ENCODE measurements at places on chromosomes 7 and 10. TPM values are rescaled to one million over a fixed set of nuclear protein-coding genes. Genes with fewer than 3 reads are reported as not detected.

MYPN gene
- total RNA-seq: not detected

PROSER2 gene
- total RNA-seq: 4.8 TPM

INMT gene
- total RNA-seq: 0.79 TPM

CLRN3 gene
- total RNA-seq: not detected

NEUROG3 gene
- total RNA-seq: not detected

SPDYE8 gene
- total RNA-seq: not detected

CTNNA3 gene
- total RNA-seq: not detected

KAZALD1 gene
- 0.29 TPM for total RNA-seq

ZNF735 gene
- not detected for total RNA-seq

VTI1A gene
- 53.6 TPM for total RNA-seq

DNA sequence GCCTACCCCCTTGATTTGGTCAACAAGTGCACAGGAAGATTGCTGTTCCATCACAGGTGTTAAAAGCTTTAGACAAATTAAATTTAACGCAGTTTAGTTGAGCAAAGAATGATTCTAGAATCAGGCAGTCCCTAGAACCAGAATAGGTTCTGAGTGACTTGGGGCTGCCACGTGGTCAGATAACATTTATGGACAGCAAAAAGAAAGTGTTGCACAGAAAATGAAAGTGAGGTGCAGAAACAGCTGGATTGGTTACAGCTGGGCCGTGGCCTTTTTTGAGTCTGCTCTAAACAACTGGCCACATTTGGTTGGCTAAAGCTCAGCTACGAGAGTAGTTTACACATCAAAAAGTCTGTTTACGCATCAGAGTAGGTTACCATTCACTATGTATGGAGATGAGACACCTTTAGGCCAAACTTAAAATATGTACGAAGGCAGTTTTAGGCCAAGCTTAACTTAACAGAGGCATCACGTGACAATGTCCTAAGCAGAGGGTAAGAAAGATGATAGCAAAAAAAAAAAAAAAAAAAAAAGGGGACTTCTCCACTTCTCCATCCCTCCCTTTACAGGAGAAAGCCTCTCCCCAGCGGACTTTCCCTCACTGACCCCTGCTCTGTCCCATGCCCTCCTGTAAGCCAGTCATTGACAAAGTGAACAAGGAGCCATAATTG lies 133.2 kb upstream of the PRR15 start:
- H3K36me3 ChIP-seq: no peaks in the 10 kb centered on the region
- H3K27ac ChIP-seq: no peak overlapping the region
- H3K4me1 ChIP-seq: no peaks in the 10 kb centered on the region
- DNase-seq: no peak
- no peak overlapping the region for H3K4me3 ChIP-seq
- no peaks in the 10 kb centered on the region for H3K27me3 ChIP-seq

DNA sequence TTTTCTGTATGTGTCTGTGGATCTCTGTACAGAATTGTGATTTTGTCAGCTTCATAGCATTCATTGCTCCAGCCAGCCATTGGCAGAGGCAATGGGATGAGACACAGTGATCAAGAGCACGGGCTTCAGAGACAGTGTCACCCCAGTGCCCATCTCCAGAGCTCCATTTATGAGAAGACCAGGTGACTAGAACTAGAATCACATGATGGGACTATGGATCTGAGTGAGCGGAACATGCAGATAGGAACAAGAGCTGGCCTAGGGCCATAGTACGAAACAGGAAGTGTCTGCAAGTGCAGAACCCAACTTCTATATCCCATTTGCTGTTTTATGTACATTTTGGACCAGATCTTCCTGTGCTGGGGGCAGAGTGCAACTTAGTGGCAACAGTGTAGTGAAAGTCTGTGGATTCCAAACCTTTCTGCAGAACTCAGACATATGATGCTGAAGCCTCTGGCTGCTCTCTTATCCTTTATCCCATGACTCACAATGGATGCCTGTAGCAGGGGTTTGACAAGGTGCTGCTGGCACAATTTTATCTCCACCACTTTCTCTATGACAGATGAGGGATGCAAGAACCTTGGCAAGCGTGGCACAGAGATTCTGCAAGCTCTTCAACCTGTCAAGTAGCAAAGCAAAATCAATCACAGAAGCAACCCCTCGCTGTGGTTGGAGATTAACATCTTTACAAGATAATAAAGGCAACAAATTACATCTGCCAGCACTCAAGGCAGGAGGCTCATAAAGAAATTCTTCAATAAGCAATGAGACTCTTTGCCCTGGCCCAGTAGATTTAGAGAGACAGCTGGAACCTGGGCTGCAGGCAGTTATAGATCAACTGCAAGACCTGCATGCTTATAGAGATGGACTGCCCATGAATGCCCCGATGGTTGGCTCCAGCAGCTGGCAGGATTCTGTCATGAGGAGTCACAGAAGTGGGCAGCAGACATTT lies 681.3 kb downstream of the TNS3 start:
- no peaks in the 10 kb centered on the region for H3K4me1 ChIP-seq
- no peaks in the 10 kb centered on the region for H3K27me3 ChIP-seq
- no peak overlapping the region for H3K27ac ChIP-seq
- H3K36me3 ChIP-seq: no peaks in the 10 kb centered on the region
- DNase-seq: no peak

- H3K27ac ChIP-seq: no peak overlapping the region
- H3K27me3 ChIP-seq: no peaks in the 10 kb centered on the region
- no peak overlapping the region for H3K4me3 ChIP-seq
- no peaks in the 10 kb centered on the region for H3K4me1 ChIP-seq
Observed at GRCh38 chr10:120806081-120806480, 45.1 kb upstream of the WDR11 start.

- no peak overlapping the region for H3K4me3 ChIP-seq
- no peak overlapping the region for H3K27ac ChIP-seq
- H3K36me3 ChIP-seq: no peaks in the 10 kb centered on the region
- peaks cover 23% of the 10 kb centered on the region for H3K27me3 ChIP-seq
- H3K4me1 ChIP-seq: peaks cover 3% of the 10 kb centered on the region
- no peak for DNase-seq
Observed at GRCh38 chr10:969473-970150, 18.6 kb upstream of the GTPBP4 start.

- H3K27me3 ChIP-seq: no peaks in the 10 kb centered on the region
- peak overlapping the region; percentile 77 for H3K27ac ChIP-seq
- peaks cover 26% of the 10 kb centered on the region for H3K4me1 ChIP-seq
- H3K36me3 ChIP-seq: peaks cover 23% of the 10 kb centered on the region
- no peak for DNase-seq
- peak overlapping the region; percentile 31 for H3K4me3 ChIP-seq
Observed at GRCh38 chr7:70764701-70765208, 367.2 kb upstream of the GALNT17 start.

GRCh38 chr10:74900297-74900696 lies 73.9 kb downstream of the KAT6B start:
- DNase-seq: no peak
- H3K27me3 ChIP-seq: no peaks in the 10 kb centered on the region
- H3K27ac ChIP-seq: peak overlapping the region; percentile 26
- no peak overlapping the region for H3K4me3 ChIP-seq

DNA sequence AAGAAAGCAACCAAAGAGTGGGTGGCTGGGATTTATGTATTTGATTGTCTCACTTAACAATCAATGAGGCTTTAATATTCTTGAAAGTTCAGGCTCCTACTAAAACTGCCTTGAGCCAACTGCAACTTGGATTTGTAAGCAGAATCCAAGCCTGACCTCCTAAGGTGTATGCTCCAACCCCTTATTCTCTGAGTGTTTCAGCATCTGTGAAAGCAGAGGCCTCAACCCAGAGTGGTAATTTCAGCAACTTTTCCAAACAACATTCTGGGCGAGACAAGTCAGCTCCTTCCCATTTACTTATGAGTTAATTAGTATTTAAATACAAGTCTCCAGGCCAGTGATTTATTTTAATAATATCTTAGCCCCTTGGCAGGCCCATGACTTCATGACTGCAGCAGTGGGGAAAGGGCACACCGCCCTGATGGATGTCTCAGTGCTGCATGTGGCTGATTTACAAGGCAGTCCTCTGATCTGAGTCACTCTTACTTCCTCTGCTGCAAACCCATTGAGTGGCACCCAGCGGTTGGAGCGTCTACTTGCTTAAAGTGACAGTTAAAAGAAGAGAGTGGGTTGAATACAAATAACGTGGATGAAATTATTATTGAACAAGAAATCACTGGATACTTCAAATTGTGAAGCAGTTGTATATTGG lies 209.1 kb downstream of the TRIL start:
- H3K36me3 ChIP-seq: no peaks in the 10 kb centered on the region
- H3K4me3 ChIP-seq: no peak overlapping the region

GRCh38 chr7:108020585-108020984 lies 17.6 kb upstream of the LAMB1 start:
- no peak overlapping the region for H3K27ac ChIP-seq
- H3K4me1 ChIP-seq: no peaks in the 10 kb centered on the region
- peaks cover 16% of the 10 kb centered on the region for H3K27me3 ChIP-seq
- H3K4me3 ChIP-seq: no peak overlapping the region
- no peaks in the 10 kb centered on the region for H3K36me3 ChIP-seq
- no peak for DNase-seq

GRCh38 chr10:9243941-9244411 lies 1189.5 kb downstream of the GATA3 start:
- no peak overlapping the region for H3K27ac ChIP-seq
- no peak for DNase-seq
- no peaks in the 10 kb centered on the region for H3K36me3 ChIP-seq
- no peaks in the 10 kb centered on the region for H3K4me1 ChIP-seq

- no peaks in the 10 kb centered on the region for H3K27me3 ChIP-seq
- H3K36me3 ChIP-seq: no peaks in the 10 kb centered on the region
- H3K4me1 ChIP-seq: no peaks in the 10 kb centered on the region
- no peak overlapping the region for H3K4me3 ChIP-seq
Observed at GRCh38 chr7:84900215-84900614, 286.6 kb downstream of the SEMA3D start.

DNA sequence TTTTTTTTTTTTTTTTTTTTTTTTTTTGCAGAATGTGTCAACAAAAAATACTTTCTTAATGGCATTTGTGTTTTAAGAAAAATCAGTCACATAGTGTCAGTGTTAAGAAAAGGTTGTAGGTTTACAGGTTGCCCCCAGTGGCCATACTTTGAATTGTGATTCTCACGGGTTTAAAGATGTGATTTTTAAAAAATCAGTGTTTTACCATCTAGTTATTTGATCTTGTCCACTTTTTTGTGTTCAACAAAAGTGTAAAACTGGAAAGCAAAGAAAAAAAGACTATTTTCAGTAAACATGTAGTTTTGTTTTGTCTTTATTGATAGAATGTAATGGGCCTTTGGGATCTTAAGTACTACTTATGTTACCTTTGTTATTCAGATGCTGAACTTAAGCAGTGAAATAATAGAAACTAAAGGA lies 25.7 kb downstream of the SUV39H2 start:
- H3K4me3 ChIP-seq: no peak overlapping the region
- peaks cover 8% of the 10 kb centered on the region for H3K36me3 ChIP-seq
- no peak overlapping the region for H3K27ac ChIP-seq
- DNase-seq: no peak

DNA sequence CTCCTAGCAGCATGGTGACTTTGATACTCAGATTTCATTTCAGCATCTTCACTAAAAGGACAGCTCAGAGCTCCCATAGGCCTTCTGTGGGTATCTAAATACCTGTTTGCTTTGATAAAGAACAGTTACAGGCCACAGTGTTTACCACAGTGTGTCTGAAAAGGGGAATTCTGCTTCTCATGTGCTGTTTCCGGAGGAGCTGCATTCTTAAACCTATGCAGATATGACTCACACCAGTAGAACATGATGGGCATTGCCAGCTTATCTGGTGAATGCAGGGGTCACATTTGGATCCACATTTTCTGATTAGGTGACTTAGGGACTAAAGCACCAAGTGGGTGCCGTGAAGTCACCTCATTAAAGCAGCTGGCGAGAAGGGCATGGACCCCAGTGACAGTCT lies 52.6 kb downstream of the TRRAP start:
- H3K36me3 ChIP-seq: peaks cover 84% of the 10 kb centered on the region
- H3K27ac ChIP-seq: peak overlapping the region; percentile 70
- no peaks in the 10 kb centered on the region for H3K27me3 ChIP-seq

DNA sequence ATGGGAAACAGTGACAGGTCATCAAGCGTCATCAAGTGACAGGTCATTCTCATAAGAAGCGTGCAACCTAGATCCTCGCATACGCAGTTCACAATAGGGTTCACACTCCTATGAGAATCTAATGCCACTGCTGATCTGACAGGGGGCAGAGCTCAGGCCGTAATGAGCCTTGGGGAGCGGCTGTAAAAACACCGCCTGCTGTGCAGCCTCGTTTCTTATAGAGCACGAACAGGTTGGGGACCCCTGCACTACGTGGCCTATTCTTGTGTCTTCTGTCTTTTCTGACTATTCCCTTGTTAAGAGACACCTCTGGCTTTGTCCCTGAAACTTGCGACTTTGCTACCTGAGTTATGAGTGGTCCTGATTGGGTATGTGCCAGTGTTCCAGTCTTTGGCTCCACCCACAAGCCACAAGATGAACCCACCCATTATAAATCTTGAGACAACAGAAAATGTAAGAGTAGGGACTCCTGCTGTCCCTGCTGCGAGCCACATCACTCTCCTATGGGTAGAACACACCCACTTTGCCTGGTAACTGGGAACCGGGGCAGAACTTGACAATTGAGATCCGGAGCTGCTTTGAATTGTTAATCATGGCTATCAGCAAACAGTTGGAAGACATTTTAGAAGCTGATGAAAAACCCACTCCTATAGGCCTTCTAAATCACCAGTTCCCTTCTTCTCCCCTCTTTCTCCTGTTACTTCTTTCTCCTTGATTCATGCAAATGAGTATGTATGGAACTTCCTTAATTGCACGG lies 55.8 kb upstream of the EXOC4 start:
- no peaks in the 10 kb centered on the region for H3K36me3 ChIP-seq
- DNase-seq: no peak
- H3K27me3 ChIP-seq: peaks cover 21% of the 10 kb centered on the region
- no peak overlapping the region for H3K27ac ChIP-seq

Data from T-cell (primary cell).